Dermis blood vessel endothelial cell (primary cell): ENCODE measurements at places on chromosomes 1 and 21.

- DNase-seq: peak; percentile 32
Observed at GRCh38 chr1:229557200-229557850, 1.2 kb downstream of the ABCB10 start.

GRCh38 chr1:168031627-168032026 is 94.8 kb upstream of the MPC2 start:
- DNase-seq: no peak

DNA sequence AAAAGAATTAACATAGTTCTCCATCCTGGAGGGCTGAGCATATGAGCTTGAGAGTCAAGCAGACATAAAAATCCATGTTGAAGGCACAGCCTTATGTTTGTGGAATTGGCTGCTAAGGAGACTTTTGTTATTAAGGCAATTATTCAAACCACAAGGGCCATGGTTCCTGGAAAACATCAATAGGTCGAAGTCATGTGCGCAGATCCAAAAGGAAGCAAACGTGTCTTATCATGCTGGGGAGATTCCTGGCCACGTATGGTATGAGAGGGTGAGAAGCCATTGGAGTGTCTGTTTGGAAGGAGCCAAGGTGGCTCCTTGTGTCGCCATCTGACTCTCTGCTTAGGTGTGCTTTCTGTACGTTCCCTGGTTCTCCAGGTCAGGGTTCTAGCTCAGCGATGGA is 61.8 kb upstream of the COA6 start:
- no peak for DNase-seq

GRCh38 chr1:88593358-88593757 is 90.7 kb upstream of the PKN2 start:
- no peak for DNase-seq

- DNase-seq: no peak
Observed at GRCh38 chr1:116605315-116605714, 34.5 kb upstream of the CD58 start.
